ENCODE measurements at places on chromosomes 1 and 21. TPM values are rescaled to one million over a fixed set of nuclear protein-coding genes. Genes with fewer than 3 reads are reported as not detected.

DNA sequence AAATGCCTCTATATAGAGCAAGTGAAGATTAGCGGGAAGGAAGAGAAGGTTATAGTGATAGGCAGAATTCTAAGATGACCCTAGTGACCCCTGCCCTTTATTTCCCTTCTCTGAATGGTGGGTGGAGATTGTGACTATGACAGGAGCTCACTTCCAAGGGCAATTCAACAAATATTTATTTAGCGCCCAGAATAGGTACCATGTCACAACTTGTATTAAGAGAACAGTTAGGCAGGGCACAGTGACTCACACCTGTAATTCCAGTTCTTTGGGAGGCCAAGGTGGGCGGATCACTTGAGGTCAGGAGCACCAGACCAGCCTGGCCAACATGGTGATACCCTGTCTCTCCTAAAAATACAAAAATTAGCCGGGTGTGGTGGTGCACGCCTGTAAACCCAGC is 236.0 kb upstream of the POGK start:
- no peak for DNase-seq

DNA sequence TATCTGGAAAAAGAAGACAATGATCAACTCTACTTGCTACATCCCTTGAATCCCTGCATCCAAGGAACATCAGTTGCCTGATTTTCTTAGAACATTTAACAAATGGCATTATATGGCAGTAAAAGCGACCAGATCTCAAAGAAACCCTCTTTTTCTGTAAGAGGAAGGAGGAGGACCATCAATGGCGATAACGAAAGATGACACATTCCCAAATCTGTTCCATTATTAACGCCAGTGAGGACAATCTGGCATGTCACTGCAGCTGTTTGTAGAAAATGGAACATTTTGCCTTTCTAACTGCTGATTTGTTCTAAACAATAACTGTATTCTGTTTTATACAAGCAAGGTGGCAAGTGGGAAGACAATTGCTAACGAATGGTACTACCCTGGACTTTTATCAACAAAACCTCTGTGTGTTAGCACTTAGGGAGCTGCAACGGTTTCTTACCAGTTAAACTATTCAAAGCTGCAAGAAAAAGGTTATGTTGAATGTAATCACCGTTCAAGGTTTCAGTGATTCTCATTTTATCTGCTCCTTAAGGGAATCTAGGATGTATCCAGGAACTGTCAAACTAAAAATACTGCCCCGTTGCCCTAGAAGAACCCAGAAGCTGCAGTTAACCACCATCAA is 251.9 kb downstream of the SDCCAG8 start:
- DNase-seq, result no peak

The SLC25A33 gene
- total RNA-seq, result 17.4 TPM

The OR2T11 gene
- total RNA-seq, result not detected

The SPATA45 gene
- not detected for total RNA-seq

The KCNA2 gene
- total RNA-seq, result 0.15 TPM
